Lower lobe of right lung (tissue), 2 donors: ENCODE measurements at places on chromosomes 7 and 10.

- no peak for DNase-seq
Observed at GRCh38 chr7:111292026-111292470, 201.1 kb downstream of the LRRN3 start.

- DNase-seq: no peak
Observed at GRCh38 chr7:151784853-151785680, 91.8 kb downstream of the PRKAG2 start.

DNA sequence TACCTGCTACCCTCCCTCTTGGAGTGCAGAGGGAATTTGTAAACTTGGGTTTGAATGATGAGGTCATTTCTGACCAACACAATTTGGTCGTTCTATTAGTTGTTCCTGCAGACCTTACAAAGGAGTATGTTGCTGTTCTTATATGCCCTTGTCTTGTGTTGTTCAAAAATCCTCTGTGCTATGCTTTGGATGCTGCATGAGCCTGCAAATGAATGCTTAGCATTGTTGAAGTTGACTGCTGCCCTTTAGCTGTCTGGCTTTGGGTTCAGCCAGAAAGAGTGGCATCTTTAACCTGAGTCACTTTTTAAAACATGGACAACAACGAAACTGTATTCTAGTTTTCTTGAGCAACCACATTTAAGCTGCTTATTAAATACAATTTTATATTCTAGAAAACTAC, 80.3 kb downstream of the SND1 start:
- no peak for DNase-seq

- DNase-seq: peak; percentile 81
Observed at GRCh38 chr7:2820508-2820934, 23.6 kb downstream of the GNA12 start.

DNA sequence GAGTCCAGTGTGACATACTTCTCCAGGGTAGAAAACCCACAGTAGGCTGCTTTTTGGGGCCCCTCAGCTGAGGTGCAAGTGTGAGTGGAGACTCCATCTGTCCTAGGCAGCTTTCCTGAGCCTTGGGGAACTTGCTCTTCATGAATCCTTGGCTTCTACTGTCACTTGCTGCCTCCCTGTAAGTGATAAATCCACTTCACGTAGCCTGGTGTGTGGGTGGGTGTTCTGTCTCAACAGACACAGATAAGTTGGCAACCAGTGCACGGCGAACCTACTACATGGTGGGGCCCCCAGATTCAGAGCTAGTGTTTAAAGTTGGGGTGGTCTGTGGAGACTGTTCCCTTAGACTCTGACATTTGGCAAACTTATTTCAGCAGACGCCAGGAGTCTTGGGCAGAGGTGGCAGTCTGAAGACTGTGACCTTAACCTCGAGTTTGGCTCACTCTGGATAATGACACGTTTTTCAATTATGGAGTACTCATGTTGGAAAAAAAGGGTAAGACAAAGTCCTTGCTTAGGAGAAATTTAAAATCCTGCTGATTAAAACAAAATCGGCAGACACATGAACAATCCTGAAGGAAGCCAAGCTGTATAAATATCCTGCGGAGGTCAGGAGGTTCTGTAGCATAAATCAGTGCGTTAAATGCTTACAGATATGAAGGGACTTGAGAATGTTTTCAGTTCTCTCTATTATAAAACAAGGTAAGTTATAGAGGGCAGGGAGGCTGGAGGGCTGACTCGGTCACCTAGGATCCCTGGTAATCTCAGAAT, 376.9 kb downstream of the PHTF2 start:
- no peak for DNase-seq

GRCh38 chr10:86712317-86712707, 44.0 kb downstream of the LDB3 start:
- DNase-seq: no peak

GRCh38 chr7:95718577-95719410, 53.6 kb upstream of the DYNC1I1 start:
- DNase-seq: no peak

- DNase-seq: no peak
Observed at GRCh38 chr10:93516006-93516380, 19.6 kb downstream of the CEP55 start.

DNA sequence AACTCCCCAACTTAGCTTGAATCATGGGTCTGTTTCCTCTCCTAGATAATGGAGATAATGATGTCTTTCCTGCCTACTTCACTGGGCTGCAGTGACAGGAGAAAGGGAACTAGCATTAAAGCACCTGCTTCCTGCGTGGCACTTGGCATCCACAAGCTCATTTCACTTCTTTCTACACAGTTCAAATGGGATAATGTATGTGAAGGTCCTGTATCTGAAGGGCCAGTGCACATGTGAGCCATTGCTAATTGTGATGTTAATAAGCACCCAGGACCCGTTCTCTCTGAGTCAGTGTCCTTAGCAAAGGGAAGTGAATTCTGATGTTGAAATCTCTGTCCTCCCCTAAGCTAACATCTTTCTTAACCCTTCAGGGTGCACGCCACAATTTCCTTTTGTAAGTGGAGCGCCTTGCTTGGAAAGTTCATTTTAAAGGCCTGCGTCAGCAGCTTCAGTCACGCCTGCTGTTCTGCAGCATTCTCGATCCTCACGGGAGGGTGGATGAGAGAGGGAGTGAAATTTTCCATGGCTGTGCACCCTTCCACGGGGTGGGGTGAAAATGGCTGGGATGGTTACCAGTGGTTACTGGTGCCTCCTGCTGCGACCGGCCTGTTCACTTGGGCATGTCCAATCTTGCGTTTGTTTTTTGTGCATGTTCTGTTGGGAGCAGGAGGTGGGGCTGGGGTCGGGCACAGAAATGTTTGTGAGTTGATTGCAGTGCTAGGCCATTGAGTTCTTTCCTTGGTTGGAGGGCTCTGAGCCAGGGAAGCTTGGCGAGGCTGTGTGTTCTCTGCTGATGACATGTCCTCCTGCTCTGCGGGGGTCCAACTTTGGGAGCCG, 59.2 kb downstream of the HK1 start:
- peak; percentile 59 for DNase-seq

DNA sequence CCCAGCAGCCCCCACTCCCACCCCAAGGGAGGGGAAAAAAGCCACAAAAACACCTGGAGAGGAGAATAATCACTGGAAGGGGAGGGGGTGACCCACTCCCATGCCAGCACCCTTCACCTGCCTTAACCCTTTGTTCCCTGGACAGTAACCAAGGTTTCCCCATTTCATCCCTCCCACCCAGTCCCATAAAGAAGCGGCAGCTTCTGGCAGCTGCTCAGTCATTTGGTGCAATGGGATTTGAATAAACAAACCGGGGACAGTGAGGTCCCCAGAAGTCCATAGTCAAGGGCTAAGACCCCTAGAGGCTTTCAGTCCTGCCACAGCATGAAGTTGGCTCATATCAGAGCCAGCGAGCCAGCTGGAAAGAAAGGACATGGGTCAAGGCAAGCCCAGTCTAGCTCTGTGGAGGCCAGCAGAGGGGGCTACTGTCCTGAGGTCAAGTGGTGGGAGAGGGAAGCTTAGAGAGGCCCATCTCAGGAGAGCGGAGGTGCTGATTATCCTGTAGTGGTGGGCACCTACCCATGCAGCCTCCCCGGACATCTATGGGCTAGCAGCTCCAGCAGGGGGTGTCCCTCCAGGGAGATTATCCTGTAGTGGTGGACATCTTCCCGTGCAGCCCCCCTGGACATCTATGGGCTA, 58.9 kb upstream of the LBX1 start:
- DNase-seq: no peak

- DNase-seq: no peak
Observed at GRCh38 chr7:56046721-56047445, 4.4 kb downstream of the PSPH start.

- DNase-seq: no peak
Observed at GRCh38 chr7:120998520-120998919, 10.0 kb downstream of the CPED1 start.

GRCh38 chr10:1381339-1381738, 325.2 kb downstream of the WDR37 start:
- no peak for DNase-seq

DNA sequence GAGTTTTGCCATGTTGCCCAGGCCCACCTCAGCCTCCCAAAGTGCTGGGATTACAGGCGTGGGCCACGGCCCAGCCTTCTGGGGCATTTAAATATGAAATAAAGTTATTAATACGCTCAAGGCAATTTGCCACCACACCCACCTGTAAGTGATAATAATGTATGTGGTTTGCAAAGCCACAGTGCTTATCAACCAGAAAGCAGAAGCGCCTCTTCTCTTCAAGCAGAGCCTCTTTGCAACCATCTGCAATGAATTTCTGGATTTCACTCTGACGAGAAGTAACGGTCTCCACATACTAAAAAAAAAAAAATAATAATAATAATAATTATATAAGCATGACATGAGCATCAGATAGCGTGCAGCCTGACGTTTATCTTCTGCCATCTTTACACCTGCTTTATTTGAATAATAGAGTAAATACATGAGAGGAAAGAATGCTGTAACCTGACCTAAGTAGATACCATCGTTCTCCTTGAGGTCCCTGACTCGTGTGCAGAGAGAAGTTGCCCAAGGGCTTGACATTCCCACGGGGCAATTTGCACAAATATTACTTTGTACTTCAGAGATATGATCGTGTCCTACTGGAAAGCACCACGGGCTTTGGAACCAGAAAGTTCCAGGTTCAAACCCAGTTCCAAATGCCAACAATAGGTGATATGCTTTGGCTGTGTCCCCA, 34.0 kb downstream of the BRI3 start:
- DNase-seq: no peak

GRCh38 chr10:116146372-116147140, 126.5 kb downstream of the GFRA1 start:
- no peak for DNase-seq

GRCh38 chr10:132607491-132607890, 69.9 kb downstream of the INPP5A start:
- no peak for DNase-seq

DNA sequence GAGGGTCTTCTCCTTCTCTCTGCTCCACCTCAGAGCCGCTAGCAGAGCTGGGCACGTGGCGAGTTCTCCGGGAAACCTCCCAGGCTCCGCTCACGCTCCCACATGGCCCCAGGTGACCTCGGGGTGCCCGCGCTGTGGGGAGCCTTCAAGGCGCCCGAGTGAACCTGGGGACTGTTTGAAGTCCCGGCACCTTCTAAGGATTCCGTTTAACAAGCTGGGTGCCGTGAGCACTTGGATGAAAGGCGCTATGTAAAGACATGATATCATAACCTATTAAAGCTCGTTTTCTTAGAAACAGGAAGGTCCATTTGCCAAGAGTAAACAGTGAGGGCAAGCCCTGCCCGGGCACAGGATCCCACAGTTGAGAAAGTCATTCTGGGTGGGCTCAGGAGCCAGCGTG, 15.8 kb upstream of the MYL10 start:
- no peak for DNase-seq

DNA sequence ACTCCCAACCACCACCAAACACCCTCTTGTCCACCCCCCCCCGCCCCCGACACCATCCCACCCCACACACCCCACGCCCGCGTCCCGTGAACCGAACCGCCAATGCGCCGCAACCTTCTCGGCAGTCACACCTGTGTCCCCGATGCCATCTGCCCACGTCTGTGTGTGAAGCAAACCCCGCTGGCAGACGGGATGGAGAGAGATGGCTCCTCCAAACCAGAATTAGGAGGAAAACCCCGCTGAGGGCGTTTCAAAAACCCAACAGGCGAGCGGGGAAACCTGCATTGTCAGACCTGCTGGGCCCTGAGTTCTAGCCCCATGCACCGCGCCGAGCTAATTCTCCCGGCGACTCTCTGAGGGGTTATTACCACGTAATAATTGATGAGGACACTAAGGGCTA, 28.6 kb upstream of the KCNK18 start:
- no peak for DNase-seq

- no peak for DNase-seq
Observed at GRCh38 chr10:109250152-109250551, 673.2 kb downstream of the XPNPEP1 start.

- DNase-seq: no peak
Observed at GRCh38 chr7:93835702-93836101, 54.9 kb downstream of the TFPI2 start.

DNA sequence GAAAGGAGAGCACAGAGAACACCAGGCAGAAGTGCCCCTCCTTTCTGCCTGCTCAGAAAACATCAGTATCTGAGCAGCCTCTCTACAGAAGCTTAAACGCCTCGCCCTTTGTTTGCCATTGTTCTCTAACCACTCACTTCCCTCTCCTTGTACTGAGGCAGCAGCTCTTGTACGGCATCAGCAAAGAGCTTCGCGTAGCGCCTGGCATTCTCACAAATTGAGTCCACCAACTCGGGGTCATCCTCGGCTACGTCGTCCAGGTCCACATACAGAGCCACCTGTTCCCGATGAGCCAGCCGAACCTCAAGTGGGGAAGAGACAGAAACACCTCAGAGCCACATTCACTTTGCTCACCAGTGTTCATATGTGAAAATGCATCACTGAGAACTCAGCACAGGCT, 1.7 kb downstream of the MCM7 start:
- DNase-seq: no peak

- no peak for DNase-seq
Observed at GRCh38 chr7:131328377-131329175, 900 bp downstream of the MKLN1 start.

GRCh38 chr10:84065804-84066601, 73.3 kb upstream of the GHITM start:
- DNase-seq: no peak

DNA sequence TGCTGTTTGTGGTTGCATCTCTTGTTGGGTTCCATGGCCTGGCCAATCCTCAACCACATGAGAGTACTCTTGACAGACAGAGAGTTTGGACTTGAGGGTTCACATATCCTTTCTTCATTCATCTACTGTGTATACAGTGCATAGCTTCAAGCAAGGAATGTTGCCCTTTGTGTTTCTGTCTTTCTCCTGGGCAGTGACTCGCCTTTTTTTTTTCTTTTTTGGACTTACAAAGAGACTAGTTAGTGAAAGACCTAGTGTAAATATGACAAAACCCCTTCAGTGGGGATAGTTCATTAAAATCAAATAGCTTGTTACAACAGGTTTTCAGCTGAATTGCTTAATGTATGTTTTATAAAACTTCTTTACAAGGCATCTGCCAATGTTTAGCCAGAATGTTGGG, 290.2 kb downstream of the FGFR2 start:
- DNase-seq: no peak

- no peak for DNase-seq
Observed at GRCh38 chr7:23268746-23269145, 22.2 kb downstream of the GPNMB start.
